ENCODE measurements at places on chromosomes 16 and 17.

DNA sequence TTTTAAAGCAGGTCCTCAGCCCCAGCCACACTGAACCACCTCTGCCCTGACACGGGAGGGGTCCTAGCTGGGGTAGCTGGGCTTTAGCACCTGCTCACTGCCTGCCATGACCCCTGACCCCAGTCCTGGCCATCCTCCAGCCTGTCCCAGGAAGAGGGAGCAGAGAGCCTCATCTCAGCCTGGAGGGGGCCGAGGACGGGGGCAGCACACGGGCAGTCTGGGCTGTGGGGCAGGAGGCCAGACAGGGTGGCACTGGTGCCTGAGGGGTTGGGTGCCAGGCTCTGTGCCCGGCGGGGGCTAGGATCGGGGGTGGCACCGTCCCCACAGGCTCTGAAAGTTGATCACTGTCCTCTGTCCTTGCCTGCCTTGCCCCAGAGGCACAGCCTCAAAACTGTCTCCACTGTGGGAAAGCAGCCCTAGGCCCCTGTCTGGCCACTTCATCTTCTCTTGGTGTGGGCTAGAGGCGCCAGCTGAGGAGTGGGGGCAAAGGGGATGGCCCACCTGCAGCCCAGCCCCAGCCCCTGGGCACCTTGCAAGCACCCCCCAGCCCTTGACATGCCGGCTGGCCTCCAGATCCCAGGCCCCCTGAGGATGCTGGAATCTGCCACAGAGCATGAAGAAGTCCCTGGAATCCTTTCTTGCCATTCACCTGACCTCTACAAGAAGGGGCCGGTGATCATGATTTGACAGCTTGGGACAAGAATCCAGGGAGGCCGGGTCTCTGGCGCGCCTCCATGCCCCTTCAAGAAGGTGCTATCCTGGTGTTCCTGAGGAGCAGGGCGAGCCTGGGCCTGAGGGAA lies 15.7 kb downstream of the ENDOV start:
- no peak for DNase-seq

DNA sequence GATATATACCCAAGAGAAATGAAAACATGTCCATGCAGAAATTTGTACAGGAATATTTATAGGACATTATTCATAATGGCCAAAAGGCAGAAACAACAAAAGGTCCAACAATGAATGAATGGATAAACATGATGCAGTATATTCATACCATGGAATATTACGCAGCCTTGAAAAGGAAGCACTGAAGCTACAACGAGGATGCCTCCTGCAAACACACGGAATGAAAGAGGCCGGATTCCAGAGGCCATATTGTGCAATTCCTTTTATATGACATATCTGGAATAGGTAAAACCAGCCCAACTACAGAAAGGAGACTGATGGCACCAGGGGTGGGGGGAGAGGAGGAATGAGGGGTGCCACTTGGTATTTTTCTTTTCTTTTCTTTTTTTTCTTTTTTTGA lies 14.5 kb upstream of the CHMP6 start:
- DNase-seq, result no peak

- DNase-seq, result no peak
Measured at GRCh38 chr16:23981429-23982399, 145.9 kb downstream of the PRKCB start.

GRCh38 chr17:12709063-12709462 lies 43.4 kb downstream of the MYOCD start:
- no peak for DNase-seq

GRCh38 chr16:53504665-53505064 lies 1.7 kb upstream of the AKTIP start:
- DNase-seq, result no peak

DNA sequence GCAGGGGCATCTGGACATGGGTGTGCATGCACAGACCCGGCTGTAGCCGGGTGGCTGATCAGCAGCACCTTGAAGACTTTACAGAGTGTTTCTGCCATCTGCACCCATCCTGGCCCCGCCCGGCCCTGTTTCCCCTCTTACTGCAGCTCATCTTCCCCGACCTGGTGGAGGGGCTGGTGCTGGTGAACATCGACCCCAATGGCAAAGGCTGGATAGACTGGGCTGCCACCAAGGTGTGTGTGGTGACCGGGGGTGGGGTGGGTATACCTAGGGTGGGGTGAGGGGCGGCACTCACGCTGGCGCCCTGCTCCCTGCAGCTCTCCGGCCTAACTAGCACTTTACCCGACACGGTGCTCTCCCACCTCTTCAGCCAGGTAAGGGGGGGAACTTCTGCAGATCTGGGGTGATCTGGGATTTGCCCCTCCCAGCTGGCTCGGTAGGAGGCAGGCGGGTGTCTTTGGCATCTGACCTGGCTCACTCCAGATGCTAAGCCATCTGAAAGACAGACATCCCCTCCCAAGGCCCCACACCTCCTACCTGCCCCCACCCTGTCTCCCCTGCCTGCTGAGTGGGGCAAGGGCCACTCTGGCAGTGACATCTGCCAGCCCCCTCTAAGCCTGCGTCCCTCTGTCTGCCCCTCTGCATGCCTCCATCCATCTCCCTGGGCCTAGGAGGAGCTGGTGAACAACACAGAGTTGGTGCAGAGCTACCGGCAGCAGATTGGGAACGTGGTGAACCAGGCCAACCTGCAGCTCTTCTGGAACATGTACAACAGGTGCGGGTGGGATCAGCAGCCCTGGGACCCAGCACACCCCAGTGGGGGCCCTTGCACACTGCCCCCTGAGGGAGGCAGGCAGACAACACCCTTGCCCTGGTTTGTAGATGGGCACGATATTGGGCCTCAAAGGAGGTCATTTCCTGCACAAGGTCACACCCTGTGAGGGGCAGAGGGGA lies 6.6 kb downstream of the NDRG4 start:
- DNase-seq, result no peak

DNA sequence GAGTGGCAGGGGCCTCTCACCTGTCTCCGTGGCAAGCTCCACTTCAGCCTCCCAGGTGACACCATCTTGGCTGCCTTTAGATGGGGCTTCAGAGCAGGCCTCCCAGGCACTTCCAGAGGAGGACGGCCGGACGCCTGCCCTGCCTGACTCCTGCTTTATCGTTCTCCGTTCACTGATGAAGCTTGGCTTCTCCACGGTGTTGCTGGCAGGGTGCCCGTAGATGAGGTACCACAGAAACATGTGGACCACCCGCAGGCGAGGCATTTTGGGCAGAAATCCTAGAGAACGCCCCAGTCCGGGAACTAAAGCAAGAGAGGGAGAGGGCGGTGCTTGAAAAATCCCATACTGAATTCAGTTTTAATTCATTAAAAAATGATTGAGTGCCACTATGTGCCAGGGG lies 54.5 kb downstream of the GTF3C1 start:
- DNase-seq, result peak; percentile 19

- DNase-seq, result no peak
Measured at GRCh38 chr17:42438600-42439567, 15.8 kb upstream of the CAVIN1 start.

DNA sequence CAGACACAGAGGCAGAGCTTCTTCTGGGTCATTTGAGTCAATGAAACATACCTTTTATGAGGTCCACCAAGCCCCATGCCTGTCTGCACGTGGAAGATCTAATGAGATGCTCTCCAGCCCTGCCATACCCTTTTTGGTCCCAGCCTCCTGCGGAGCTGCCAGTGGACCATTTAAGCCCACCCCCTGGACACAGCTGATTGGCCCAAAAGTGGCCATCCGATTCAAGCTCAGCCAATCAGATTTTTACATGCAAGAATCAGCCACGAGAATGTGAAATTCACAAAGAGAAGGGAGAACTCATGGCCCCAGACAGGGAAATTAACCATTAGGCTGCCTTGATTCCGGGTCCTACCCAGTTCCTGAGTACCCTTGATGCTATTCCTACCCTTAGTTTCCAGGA lies 231.0 kb upstream of the EEF2KMT start:
- DNase-seq, result no peak

DNA sequence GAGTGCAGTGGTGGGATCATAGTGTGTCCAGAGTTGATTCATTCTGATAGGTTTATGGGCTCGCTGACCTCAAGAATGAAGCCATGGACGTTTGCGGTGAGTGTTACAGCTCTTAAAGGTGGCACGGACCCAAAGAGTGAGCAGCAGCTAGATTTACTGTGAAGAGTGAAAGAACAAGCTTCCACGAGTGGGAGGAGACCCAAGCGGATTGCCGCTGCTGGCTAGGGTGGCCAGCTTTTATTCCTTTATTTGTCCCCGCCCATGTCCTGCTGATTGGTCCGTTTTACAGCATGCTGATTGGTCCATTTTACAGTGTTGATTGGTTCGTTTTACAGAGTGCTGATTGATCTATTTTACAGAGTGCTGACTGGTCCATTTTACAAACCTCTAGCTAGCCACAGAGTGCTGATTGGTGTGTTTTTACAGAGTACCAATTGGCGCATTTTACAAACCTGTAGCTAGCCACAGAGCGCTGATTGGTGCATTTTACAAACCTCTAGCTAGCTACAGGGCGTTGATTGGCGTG lies 17.5 kb downstream of the CACNG4 start:
- DNase-seq, result no peak

GRCh38 chr16:3934491-3935181 lies 54.1 kb upstream of the CREBBP start:
- DNase-seq, result no peak

- DNase-seq, result no peak
Measured at GRCh38 chr16:57115514-57116182, 23.3 kb downstream of the CPNE2 start.

DNA sequence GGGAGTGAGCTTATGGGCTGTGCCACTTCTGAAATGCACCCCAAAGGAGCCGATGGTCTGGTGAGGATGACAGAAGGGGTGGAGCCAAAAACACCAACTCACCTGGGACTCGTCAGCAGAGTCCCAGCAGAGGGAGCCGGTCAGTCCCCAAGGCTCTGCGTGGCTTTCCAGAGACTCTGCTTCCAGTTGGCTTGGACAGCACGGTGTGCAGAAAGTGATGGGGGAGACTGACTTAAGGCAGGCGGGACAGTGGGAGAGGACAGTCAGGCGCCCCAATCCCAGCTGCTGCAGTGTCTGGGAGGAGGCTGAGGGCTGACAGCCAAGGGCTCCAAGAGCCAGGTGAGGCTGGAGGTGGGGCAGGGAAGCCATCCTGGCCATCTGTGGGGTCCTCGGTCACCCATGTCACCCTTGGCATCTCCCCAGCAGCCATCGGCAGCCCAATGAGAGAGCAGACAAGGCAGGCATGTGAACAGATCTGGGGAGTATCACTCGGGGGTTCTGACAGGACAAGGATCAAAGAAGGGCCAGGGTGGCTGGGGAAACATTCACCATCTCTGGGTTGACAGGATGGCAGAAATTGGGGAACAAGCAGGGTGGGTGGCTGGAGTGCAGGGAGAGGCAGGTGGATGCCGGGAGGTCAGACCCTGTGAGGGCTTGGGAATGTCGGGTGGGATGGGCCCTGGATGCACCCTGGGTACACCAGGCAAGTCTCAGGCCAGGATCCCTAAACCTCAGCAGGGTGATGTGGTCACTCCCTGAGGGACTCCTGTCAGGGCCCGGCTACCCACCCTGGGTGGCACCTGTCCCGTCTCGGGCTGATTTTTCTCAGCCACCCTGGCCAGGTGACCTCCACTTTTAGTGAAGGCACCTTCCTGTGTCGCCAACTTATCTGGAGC lies 8.9 kb upstream of the KRTAP17-1 start:
- no peak for DNase-seq

DNA sequence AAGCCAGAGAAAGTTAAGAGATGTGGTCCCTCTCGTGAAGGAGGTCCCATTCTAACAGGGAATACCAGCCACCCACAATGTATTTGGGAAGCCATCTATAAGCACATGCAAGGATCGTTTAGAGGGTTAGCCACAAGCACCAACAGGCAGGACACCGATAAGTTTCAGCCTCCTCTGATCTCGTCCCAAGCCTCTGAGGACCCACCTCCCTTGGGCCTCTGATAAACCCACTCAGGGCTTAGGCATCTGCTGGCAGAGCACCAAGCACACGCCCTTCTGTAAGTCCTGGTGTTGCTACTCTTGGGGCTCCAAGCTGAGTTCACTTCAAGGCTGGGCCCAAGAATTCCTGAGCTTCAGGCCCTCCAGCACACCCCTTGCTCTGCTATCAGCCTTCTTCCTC lies 5.4 kb upstream of the PNPO start:
- no peak for DNase-seq

- no peak for DNase-seq
Measured at GRCh38 chr16:81327011-81327410, 12.2 kb downstream of the GAN start.

All from cerebellar nuclear complex (tissue), 1 donor.